SK-MEL-5 (cell line): ENCODE measurements at places on chromosomes 13 and 19. TPM values are rescaled to one million over a fixed set of nuclear protein-coding genes. Genes with fewer than 3 reads are reported as not detected.
A peak's percentile ranks its signal among the peaks of the same experiment; 100 is the strongest.

GRCh38 chr19:33124207-33125098 lies 7.5 kb upstream of the WDR88 start:
- DNase-seq = no peak

- no peak for DNase-seq
Measured at GRCh38 chr13:25280396-25280795, 6.9 kb downstream of the MTMR6 start.

- no peak for DNase-seq
Measured at GRCh38 chr19:35157431-35157830, 2.9 kb downstream of the FXYD5 start.

DNA sequence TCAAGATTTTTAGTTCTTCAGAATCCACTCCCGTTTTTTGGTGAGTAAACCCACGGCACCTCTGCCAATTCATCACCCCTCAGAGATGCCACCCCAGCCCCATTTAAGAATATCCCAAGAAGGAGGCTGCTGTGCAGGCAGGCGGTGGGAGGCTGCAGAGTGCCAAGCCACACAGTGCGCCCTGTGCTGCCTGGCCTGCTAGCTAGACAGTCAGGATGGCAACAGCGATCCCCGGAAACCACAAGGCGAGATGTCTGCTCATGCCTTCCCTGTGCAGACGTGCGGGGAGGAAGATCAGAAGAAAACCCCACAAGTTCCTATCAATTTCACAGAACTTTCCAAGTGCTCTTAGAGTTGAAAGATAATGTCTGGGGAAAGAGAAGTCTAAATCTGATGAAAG lies 64.8 kb upstream of the GPR183 start:
- DNase-seq = no peak

GRCh38 chr19:56840451-56841192 lies at the start of the genes PEG3 and ZIM2:
PEG3 (minus strand) TSS chr19:56840726; CDS start chr19:56824655, 16,071 bp downstream.
ZIM2 (minus strand) TSS chr19:56840726; CDS start chr19:56824277, 16,449 bp downstream.
- no peak for DNase-seq

DNA sequence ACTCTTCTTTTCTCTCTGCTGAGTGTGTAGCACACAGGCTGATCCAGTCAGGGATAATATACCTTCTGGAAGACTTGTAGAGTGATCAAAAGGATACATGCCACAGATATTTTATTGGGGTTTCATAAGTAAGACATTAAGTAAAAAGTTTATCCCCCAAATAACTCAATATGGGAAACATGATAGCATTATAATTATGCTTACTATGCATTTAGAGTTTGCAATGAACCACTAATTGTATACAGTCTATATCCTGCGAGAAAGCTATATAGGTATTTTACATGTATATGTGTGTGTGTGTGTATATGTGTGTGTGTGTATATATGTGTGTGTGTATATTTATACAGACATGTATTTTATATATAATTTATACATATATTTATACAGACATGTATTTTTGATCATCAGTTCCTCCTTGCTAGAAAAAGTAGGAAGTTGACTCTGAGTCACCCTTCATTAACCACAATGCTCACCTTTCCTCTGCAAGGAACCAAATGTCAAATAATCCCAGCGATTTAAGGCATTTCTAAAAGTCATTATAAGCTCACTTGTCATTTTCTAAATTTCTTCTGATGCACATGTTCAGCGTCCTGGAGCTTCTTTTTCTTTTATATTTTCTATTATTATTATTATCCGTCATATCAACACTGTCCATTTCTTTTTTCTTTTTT lies 312.5 kb upstream of the OBI1 start:
- DNase-seq = no peak

- DNase-seq = no peak
Measured at GRCh38 chr19:16361254-16361653, 36.6 kb downstream of the KLF2 start.

- DNase-seq = no peak
Measured at GRCh38 chr19:34128558-34129250, 43.6 kb upstream of the LSM14A start.

DNA sequence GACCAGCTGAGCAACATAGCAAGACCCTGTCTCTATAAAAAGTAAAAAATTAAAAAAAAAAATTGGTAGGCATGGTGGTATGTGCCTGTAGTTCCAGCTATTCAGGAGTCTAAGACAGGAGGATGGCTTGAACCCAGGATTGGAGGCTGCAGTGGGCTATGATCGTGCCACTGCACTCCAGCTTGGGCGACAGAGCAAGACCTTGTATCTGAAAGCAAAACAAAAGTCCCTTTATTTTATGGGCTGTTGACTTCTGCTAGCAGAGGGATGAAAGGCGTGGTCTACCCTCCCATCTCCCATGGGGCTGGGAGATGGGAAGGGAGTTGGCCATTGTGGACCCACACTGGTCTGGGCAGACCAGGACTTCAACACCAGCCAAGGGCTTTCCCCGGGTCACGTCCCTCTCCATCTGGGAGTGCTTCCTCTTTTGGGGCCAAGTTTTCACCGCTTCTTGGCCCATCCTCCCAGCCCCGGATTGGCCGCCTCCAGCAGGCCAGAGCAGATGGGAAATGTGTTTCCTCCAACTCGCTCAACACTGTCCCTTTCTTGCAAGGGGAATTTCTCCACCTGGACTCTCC lies 2.2 kb upstream of the TNFSF9 start:
- peak; percentile 86 for DNase-seq

DNA sequence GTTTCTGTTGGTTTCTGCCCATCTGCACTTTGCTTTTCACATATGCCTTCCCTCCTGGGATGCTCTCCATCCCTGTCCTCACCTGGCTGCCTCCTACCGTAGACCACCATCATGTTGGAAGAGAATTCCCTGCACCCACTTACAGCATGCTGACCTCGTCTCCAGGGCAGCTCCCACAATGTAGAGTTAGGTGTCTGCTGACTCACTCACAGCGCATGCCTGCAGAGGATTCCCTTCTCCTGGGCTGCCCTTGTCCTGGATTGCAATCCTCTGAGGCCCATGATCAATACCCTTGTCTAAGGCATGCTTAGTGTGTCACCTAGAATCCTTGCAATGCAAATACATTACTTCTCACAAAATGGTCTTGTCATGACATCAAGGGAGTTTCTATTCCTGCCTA lies 43.6 kb downstream of the STOML3 start:
- DNase-seq = no peak

DNA sequence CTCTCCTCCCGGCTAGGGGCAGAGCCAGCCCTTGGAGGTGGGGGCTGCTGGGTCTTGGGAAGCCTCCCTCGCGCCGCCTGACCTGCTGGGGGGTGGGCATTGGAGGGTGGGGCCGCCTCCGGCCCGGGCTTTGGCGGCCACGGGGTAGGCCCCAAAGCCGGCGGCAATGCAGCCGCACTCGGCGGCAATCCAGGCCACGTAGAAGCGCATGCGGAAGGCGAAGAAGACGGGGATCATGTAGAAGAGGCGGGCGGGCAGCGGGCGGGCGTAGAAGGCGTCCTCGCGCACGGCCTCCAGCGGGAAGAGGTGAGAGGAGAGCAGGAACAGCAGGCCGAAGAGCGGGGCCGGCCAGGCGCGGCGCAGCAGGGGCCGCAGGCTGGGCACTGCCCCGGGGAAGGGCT lies 7.7 kb upstream of the TMC4 start:
- DNase-seq = no peak

Gene ZNF700
- total RNA-seq = 9.5 and 11.7 TPM in 2 replicates

Gene CRX
- not detected in 2 replicates for total RNA-seq

Gene CSNK1G2
- 45.1 and 49.3 TPM in 2 replicates for total RNA-seq
